ENCODE measurements at places on chromosomes 1 and 21. TPM values are rescaled to one million over a fixed set of nuclear protein-coding genes. Genes with fewer than 3 reads are reported as not detected.

DNA sequence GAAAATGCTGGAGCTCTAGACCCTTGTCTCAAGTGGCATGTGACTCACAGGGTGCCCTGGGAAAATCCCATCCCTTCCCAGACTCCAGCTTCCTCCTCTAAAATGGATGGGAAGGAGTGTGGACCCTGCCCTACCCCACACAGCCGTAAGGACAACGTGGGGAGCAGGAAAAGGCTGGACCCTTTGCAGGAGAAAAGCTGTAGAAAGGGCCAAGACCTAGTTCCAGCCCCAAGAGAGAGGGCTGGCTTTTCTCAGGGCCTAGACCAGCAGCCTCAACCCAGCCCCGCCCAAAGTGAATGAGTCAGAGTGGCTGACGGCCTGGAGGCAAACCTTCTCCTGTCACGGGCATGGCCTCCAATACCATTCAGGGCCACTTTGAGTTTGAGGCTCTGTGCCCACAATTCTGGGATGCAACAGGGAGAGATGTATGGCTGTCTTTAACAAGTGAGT, 1.1 kb downstream of the LAMB3 start:
- DNase-seq, result peak; percentile 72

DNA sequence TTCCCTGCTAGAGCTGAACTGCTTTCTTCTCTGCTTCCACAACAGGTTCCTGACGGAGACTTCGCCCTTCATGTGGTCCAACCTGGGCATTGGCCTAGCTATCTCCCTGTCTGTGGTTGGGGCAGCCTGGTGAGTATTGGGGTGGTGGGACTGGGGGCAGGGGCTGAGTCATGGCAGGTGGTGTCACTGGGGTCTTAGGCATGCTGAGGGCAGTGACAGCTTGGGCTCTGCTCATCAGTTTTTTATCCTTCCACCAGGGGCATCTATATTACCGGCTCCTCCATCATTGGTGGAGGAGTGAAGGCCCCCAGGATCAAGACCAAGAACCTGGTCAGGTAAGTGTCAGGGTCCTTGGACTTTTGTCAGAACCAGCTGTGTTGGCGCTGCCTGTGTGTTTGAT, 1.3 kb downstream of the ATP6V0B start:
- no peak for DNase-seq

- peak; percentile 75 for DNase-seq
Measured at GRCh38 chr1:995665-996633, 3.9 kb downstream of the HES4 start.

DNA sequence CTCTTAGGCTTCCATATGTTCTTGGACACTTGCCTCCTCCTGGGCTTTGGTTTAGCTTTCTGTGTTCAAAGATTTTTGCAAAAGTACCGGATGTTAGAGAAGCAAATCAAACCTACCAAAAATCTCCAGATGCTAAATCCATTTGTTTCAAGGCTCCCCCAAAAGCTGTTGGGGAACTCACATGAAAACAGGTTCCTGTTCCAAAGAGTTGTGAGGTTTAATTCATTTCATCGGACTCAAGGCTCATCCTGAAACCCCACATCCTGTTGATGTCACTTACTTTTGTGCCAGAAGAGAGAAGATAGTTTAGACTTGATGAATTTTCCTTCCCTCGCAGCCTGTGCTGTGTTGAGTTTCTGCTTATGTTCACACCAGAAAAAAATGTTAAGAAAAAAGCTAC, 41.7 kb upstream of the RXRG start:
- DNase-seq, result no peak

PAQR6 gene
- total RNA-seq, result 12.2 TPM

PDE9A gene
- total RNA-seq, result 45.9 TPM

EPHX1 gene
- total RNA-seq, result 84.1 TPM

DIO1 gene
- total RNA-seq, result not detected

PRAMEF7 gene
- not detected for total RNA-seq
